ENCODE measurements at places on chromosomes 7 and 10. TPM values are rescaled to one million over a fixed set of nuclear protein-coding genes. Genes with fewer than 3 reads are reported as not detected.

Gene ALOX5
- 64.1 TPM for total RNA-seq

DNA sequence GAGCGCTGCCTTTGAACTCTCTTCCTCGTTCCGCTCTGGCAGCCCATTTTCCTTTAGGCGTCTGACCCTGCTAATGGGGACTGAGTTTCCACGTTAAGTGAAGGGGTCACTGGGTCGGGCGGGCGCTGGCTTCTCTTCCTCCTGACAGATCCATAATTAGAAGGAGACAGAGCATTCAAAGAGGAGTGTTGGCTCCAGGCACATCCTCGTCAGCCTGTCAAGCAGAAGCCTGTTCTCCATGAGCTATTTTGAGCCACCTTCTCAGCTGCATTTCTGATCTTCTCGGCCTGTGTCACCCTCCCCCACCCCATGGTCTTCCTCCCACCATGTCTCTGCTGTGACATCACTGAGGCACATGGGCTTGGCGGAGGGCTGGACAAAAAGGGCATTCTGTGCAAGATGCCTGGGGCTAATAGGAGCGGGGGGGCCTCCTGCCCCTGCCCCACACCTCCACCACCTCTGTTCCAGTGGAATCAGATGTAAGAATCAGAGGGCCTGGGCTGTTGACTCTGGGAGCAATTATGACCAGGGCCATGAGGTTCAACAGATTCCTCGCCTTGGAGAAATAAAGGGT is 248.1 kb downstream of the PLXNA4 start:
- no peak for DNase-seq

GRCh38 chr7:51279391-51280023 is 37.1 kb downstream of the COBL start:
- no peak for DNase-seq

Gene PAPOLB
- 0.68 TPM for total RNA-seq

DNA sequence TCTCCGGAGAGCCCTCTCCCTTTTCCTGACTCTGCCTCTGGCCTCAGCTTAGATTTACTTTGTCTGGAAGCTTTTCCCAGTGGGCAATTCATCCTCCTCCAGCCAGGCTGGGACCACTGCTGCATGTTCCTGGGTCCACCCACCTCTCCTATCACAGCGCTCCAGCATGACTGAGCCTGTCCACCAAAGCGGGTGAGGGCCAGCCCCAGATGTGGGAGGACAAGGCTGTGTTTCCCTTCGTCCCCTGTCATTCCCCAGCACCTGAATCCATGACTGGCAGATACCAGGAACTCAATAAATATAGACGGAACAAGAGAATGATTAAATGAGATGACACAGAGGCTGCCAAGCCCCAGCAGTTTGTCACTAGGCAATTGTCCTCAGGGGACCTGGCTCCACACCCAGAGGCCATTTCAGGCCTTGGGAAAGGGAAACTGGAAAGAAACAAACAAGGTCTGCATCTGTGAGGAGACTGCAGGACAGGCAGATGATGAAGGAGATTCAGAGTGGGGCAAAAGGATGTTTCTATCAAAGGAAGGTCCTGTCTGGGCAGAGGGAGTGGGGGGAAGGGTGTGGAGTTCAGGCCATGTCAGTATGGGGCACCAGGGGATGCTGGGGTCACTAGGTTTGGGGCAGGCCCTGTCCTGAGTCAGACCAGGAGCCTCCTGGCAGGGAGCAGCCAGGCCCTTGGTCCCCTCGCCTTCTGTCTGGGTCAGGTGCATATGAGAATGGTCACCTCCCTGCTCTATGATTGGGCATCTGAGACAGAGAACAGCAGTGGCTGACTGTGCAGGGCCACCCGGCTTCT is 576.4 kb downstream of the GRID1 start:
- DNase-seq, result no peak

DNA sequence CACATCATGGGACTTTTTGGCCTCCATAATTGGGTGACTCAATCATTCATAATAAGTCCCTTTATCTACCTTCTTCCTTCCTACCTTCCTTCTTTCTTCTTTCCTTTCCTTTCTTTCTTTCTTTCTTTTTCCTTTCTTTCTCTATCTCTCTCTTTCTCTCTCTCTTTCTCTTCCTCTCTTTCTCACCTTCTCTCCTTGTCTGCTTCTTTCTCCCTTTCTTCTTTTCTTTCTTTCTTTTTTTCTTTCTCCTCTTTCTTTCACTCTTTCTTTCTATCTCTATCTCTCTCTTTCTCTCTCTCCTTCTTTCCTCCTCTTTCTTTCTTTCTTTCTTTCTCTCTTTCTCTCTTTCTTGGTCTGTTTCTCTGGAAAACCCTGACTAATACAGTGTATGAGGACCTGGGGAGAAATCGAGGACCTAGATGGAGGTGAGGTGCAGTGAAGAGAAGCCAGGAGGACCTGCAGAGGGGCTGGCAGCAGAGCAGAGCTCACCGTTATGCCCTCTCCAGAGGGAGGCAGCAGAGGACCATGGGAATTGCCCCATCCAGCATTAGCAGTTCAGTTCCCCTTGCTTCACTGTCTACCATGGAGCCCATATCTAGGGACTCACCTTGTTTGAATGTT is 52.7 kb upstream of the BTRC start:
- DNase-seq, result no peak

Gene TMEM72
- total RNA-seq, result not detected

DNA sequence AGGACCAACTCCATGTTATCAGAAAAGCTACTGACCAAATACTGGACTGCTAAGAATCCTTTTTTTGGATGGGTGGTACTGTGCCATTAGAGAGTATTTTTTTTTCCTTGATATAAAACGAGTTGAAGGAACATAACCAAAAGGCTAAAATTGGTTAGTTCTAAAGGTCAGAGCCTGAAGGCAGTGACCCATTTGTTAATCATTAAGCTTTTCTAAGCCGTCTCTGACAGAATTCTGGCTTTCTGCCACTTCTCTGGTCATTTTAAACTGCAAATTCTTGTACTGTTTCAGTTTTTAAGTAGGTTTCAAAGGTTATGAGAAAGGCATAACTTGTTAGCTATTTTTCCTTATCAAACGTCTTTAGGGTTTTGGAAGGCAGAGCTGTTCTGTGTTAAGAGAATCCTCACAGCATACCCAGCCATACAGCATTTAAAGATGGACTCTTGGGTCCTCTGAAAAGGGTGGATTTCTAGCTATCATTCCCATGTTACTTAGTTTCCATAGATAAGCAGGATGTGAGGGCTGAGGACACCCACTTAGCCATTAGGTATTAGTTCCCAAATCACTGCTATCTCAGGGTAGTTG is 196.8 kb downstream of the RNLS start:
- DNase-seq, result no peak

GRCh38 chr7:50287129-50287528 is 17.4 kb upstream of the IKZF1 start:
- DNase-seq, result no peak

Gene LEP
- total RNA-seq, result not detected

- DNase-seq, result no peak
Measured at GRCh38 chr7:136278057-136278456, 300.9 kb upstream of the MTPN start.

GRCh38 chr7:117825132-117825531 is 48.1 kb downstream of the CTTNBP2 start:
- no peak for DNase-seq

Gene ZNF37A
- total RNA-seq, result 18.4 TPM

DNA sequence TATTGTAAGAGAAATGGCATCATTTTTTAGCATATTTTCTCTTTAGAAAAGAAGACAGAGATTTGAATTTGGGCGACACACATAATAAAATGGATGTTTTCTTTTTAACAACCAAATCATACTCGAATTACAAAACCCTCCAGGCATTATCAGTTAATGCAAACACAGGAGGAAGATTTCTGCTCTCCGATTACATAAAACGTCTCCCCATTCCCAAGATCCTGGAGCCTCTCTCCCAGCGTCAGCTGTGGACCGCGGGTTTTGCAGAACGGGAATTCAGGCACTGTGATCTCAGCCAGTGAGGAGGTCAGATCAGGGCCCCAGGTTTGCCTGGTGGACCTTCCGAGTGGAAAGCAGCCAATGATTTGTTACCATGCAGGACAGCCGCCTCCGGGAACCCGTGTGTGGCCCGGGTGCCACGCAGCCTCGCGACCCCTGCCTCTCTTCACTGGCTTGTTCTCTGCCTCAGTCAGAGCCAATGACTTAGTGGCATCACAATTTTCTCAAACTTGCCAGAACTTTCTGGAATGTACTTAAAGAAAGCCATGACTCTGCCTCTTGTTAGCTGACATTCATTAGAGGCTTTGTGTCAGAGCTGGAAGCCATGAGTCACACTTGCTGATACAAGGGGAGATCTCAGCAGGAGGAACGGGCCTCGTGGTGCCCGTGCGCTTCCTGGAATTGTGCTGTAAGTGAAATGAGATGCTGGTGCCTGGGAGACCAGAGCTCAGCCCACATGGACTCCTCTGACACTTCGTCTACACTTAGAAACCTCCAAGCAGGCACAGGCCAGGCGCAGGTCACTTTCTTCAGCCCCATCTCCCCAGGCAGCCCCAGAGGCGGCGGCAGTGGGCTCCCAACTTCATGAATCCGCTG is 246.1 kb downstream of the KLF6 start:
- DNase-seq, result peak; percentile 78

DNA sequence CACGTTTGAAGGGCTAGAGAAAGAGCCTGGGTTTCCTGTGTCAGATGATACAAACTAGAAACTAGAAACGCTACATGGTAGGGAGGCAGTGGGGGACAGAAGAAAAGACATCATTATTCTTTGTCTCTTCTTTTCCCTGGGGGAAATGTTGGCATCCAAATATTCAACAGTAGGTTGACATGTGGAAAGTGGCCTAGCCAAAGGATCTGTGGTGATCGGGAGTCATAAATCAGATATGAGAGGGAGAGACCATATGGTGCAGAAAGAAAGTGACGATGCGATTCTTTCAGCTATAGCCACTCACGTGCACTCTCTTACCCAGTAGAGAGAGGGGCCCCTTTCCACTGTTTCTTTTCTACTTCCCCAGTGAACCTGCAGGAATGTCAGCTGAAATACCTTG is 964.7 kb downstream of the LRMDA start:
- DNase-seq, result no peak

DNA sequence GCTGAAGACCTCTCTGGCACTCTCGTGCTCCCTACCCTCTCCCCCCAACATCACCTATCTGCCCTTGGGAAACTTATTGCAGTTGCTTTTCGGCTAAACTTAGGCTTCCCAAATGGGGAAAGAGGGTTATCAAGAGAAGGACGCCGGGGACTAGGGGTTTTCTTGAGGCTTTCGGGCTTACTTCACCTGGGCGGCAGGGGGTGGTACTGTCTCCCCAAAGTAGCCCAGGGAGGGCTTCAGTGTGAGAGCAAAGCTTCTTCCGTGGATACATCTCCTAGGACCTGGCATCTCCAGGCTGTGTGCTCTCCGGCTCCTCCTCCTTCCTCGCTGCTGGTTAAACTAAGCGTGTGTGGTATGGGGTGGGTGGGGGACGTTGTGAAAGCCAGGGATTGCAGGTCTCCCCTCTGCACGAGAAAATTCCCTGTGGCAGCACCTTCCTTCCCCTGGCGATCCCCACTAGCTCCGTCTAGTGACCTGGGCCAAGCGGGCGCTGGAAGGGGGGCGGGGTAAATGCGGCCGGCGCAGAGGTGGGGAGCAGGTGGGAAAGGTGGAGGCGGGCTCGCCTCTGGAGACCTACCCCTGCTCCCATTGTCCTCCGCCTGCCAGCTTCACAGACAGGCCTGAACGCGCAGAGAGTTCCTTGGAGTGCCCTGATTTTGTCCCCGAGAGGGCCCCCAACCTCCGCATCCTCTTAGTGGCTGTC is 1.1 kb downstream of the PLXDC2 start:
- DNase-seq, result no peak

GRCh38 chr10:19021162-19021561 is 27.4 kb upstream of the MALRD1 start:
- DNase-seq, result no peak

Data from thoracic aorta (tissue), 2 donors.